ENCODE measurements at places on chromosomes 4 and X. TPM values are rescaled to one million over a fixed set of nuclear protein-coding genes. Genes with fewer than 3 reads are reported as not detected.

The MGAT4D gene
- not detected for total RNA-seq

The SFRP2 gene
- 156 TPM for total RNA-seq

The GUCY1B1 gene
- total RNA-seq = 0.59 TPM

The PPP4R3C gene
- not detected for total RNA-seq
